ENCODE measurements at places on chromosomes 16 and 17.

GRCh38 chr16:3922241-3922640 is 41.7 kb upstream of the CREBBP start:
- DNase-seq: no peak
- no peak overlapping the region for H3K4me3 ChIP-seq
- H3K27me3 ChIP-seq: no peaks in the 10 kb centered on the region
- H3K4me1 ChIP-seq: no peaks in the 10 kb centered on the region
- no peak overlapping the region for H3K27ac ChIP-seq
- no peaks in the 10 kb centered on the region for H3K36me3 ChIP-seq

- H3K27me3 ChIP-seq: no peaks in the 10 kb centered on the region
- no peak overlapping the region for H3K4me3 ChIP-seq
- H3K36me3 ChIP-seq: no peaks in the 10 kb centered on the region
- DNase-seq: no peak
- no peaks in the 10 kb centered on the region for H3K4me1 ChIP-seq
Observed at GRCh38 chr16:84680165-84680842, 19.5 kb upstream of the USP10 start.

DNA sequence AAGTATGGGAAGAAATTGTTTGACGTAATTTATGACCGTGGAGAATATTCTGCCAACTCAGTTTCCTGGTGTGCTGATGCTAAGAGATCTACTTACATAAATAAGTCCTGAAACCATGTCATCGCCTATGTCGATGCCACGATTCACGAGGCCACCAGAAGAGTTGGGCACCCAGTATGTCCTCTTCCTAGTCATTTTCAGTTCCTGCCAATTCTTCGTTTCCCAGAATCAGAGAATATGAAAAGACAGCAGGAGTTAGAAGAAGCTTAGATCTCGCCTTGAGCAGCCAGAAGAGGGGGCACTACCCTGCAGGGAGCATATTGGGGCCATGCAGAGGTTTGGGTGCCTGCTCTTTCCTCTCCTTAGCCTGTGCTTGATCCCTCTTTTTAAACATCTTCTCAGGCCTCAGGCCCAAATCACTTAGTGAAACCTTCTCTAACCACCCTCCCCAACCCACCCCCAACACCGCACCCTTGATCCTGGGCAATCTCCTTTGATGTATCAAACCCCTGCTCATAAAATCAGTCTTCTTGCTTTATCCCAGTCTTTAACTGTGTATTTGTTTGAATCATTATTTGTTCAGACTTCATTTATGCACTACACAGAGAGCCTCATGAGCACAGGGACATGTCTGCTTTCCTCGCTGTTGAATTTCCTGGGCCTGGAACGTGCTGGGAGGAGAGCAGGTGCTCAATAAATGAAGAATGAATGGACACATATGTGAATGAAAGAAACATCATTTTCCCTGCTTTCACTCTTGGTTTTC is 12.2 kb upstream of the LONP2 start:
- no peaks in the 10 kb centered on the region for H3K4me1 ChIP-seq
- no peak overlapping the region for H3K27ac ChIP-seq
- no peaks in the 10 kb centered on the region for H3K27me3 ChIP-seq
- no peak for DNase-seq

GRCh38 chr17:61635913-61636432 is 45.0 kb upstream of the NACA2 start:
- no peak overlapping the region for H3K27ac ChIP-seq
- no peaks in the 10 kb centered on the region for H3K27me3 ChIP-seq
- no peaks in the 10 kb centered on the region for H3K4me1 ChIP-seq

GRCh38 chr17:17849845-17850373 is 13.1 kb upstream of the SREBF1 start:
- peak; percentile 60 for DNase-seq
- H3K27ac ChIP-seq: peak overlapping the region; percentile 68
- no peaks in the 10 kb centered on the region for H3K27me3 ChIP-seq
- peaks cover 54% of the 10 kb centered on the region for H3K4me1 ChIP-seq
- H3K4me3 ChIP-seq: peak overlapping the region; percentile 34
- H3K36me3 ChIP-seq: no peaks in the 10 kb centered on the region

- no peak overlapping the region for H3K27ac ChIP-seq
- H3K36me3 ChIP-seq: no peaks in the 10 kb centered on the region
- DNase-seq: no peak
- no peak overlapping the region for H3K4me3 ChIP-seq
- H3K27me3 ChIP-seq: no peaks in the 10 kb centered on the region
Observed at GRCh38 chr17:74842599-74843351, 16.9 kb downstream of the GRIN2C start.

DNA sequence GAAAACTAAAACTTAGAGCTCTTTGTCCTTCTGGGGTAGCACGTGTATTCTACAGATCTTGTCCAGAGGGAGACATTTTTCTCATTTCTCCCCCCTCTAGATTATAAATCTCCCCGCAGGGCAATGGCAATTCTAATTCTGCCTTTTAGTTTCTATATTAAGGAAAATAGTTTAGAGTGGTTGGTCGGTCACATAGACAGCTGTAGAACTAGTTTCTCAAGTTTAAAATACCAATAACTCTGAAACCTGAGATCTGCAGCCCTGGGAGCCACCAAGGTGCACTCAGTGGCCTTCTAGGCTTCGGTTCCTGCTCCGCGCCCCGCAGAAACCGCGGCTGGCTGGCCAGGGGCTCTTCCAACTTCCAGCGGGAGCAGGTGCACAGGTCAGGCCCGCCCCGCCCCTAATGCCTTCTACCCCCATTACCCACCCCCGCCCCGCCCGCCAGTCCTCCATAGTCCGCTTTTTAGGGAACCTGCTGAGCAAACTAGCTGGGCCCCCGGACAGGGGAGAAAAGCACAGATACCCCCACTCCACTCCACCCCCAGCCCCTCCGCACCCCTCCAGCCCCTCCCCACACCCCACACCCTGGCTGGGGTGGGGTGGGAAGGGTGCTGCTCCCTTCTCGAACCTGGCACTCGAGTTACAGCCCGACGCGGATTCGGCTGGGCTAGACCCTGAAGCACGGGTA is 431 bp downstream of the SLFN11 start:
- H3K27ac ChIP-seq: peak overlapping the region; percentile 87
- no peak for DNase-seq
- no peaks in the 10 kb centered on the region for H3K36me3 ChIP-seq
- peak overlapping the region; percentile 97 for H3K4me3 ChIP-seq

- no peak for DNase-seq
- H3K27me3 ChIP-seq: no peaks in the 10 kb centered on the region
- H3K4me3 ChIP-seq: no peak overlapping the region
- peaks cover 35% of the 10 kb centered on the region for H3K36me3 ChIP-seq
- H3K27ac ChIP-seq: no peak overlapping the region
- no peaks in the 10 kb centered on the region for H3K4me1 ChIP-seq
Observed at GRCh38 chr17:17134957-17135333, 71.2 kb downstream of the PLD6 start.

GRCh38 chr17:45992904-45993303 is 6.1 kb upstream of the STH start:
- no peak overlapping the region for H3K27ac ChIP-seq
- DNase-seq: no peak
- H3K36me3 ChIP-seq: no peaks in the 10 kb centered on the region
- no peak overlapping the region for H3K4me3 ChIP-seq

GRCh38 chr16:88784856-88785105 is 239 bp downstream of the PIEZO1 start:
- peak overlapping the region; percentile 80 for H3K27ac ChIP-seq
- no peak overlapping the region for H3K4me3 ChIP-seq
- H3K27me3 ChIP-seq: no peaks in the 10 kb centered on the region
- no peaks in the 10 kb centered on the region for H3K36me3 ChIP-seq

DNA sequence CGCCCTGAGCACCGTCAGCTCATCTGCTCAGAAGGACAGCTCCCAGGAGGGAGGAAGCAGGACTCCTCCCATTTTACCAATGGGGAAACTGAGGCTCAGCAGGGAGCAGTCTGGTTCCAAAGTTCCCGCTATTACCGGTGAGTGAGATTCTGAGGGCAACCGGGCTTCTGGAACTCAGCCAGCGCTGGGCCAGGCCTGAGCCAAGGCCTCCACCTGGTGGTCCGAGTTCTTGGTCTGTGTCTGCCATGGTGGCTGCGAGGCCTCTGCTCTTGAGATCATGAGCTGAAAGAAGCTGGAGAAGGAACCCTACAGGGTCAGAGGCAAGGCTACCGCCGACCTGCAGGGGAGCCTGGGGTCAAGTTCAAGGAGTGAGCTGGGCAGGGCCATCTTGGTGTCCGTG is 110.8 kb upstream of the GSE1 start:
- H3K4me3 ChIP-seq: no peak overlapping the region
- no peaks in the 10 kb centered on the region for H3K36me3 ChIP-seq
- DNase-seq: no peak
- H3K4me1 ChIP-seq: no peaks in the 10 kb centered on the region
- no peaks in the 10 kb centered on the region for H3K27me3 ChIP-seq

- peaks cover 17% of the 10 kb centered on the region for H3K4me1 ChIP-seq
- H3K4me3 ChIP-seq: peak within 1 kb of the TSS; percentile 46
- no peaks in the 10 kb centered on the region for H3K36me3 ChIP-seq
- no peaks in the 10 kb centered on the region for H3K27me3 ChIP-seq
- H3K27ac ChIP-seq: peak within 1 kb of the TSS; percentile 35
- DNase-seq: peak; percentile 71
Observed at GRCh38 chr17:29180034-29180787, at the start of gene MYO18A. Gene MYO18A, minus strand, starts transcription at chr17:29180398. Its CDS starts 13,458 bp downstream, at chr17:29166940.

- H3K4me1 ChIP-seq: peaks cover 80% of the 10 kb centered on the region
- peak overlapping the region; percentile 27 for H3K27ac ChIP-seq
- no peaks in the 10 kb centered on the region for H3K27me3 ChIP-seq
- H3K36me3 ChIP-seq: peaks cover 7% of the 10 kb centered on the region
Observed at GRCh38 chr17:68255151-68255550, 7.3 kb downstream of the AMZ2 start.

DNA sequence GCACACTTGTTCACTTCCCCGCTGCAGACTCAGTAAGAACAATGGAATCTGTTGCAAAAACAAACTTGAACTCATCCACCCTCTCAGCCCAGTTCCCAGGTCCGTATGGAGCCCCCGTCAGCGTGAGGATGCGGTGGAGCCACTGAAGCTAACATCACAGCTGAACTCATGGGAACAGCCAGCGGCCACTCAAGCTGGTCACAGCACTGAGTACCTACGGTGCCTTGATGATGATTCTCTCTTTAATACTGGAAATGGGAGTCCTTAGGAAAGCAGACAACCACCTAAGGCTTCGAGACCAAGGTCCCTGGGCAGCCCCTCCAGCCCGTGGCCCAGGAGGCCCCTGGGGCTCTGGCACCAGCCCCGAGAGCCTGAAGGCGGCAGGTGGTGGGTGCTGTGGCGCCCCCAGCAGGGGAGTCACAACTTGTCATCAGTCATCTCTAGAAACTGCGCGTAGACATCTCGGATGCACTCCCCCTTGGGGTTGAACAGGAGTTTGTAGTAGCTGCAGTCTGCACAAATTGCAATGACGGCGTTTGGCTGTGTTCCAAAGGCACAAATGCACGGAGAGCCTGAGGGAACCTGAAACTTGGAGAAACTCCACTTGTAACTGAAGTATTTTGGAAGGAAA is 31.0 kb upstream of the RHOT1 start:
- H3K4me1 ChIP-seq: peaks cover 11% of the 10 kb centered on the region
- H3K4me3 ChIP-seq: no peak overlapping the region
- H3K36me3 ChIP-seq: no peaks in the 10 kb centered on the region
- H3K27me3 ChIP-seq: no peaks in the 10 kb centered on the region

DNA sequence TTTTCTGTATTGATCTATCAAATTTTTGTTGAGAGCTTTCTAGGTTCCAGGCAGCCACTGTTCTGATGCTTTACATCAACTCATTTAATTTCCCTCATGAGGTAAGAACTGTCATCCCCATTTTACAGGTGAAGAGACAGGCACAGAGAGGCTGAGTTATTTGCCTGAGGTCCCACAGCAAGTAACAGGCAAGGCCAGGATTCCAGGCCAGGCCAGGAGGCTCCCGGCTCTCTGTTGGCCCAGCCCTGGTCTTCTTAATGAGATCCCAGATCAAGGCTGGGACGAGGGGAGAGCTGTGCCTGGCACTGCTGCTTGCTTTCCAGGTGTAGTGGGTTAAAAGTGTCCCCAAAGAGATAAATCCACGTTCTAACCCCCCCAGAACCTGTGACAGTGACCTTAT is 22.4 kb upstream of the RMI2 start:
- no peaks in the 10 kb centered on the region for H3K36me3 ChIP-seq
- peaks cover 3% of the 10 kb centered on the region for H3K4me1 ChIP-seq
- no peak overlapping the region for H3K27ac ChIP-seq
- DNase-seq: no peak
- no peak overlapping the region for H3K4me3 ChIP-seq

DNA sequence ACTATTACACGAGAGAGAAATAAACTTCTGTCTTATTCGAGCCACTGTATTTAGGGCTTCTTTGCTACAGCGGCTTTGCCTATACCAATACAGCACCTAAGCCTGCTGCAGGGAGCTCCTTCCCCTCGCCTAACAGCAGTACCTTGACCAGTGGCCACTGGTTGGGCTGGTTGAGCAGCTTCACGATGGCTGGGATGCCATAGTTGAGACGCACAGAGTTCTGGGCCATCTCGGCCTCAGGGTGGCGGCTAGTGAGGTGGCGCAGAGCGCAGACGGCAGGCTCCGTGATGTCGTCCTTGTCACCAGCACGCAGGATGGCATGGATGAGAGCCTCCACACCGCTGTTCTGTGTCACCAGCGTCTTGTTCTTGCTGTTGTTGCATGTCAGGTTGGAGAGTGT is 23.7 kb downstream of the JUP start:
- no peaks in the 10 kb centered on the region for H3K4me1 ChIP-seq
- H3K27ac ChIP-seq: no peak overlapping the region
- DNase-seq: no peak
- H3K4me3 ChIP-seq: no peak overlapping the region
- no peaks in the 10 kb centered on the region for H3K27me3 ChIP-seq
- H3K36me3 ChIP-seq: no peaks in the 10 kb centered on the region

- H3K27ac ChIP-seq: peak overlapping the region; percentile 97
- H3K4me1 ChIP-seq: peaks cover 55% of the 10 kb centered on the region
- peak; percentile 71 for DNase-seq
Observed at GRCh38 chr17:18184143-18185031, 759 bp downstream of the ALKBH5 start.

DNA sequence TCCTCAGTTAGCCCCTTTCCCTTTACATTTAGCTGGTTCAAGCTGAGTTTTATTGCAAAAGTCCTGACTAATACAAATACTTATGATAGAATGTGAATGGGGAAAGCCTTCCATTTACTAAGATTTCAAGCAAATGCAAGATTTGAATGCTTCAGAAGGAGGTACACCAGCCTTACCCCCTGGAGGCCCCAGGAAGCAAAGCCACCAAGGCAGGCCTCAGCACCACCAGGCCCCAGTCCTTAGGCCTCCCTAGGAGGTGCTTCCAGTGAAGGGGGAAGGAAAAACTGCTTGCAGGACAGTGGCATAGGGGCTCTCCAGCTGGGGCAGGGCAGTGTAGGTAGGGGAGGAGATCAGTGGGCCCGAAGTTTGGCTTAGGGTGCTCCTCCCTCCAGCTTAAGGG is 7.3 kb upstream of the PRPSAP2 start:
- H3K27ac ChIP-seq: no peak overlapping the region
- H3K27me3 ChIP-seq: no peaks in the 10 kb centered on the region
- H3K4me1 ChIP-seq: peaks cover 7% of the 10 kb centered on the region
- H3K4me3 ChIP-seq: no peak overlapping the region

GRCh38 chr17:78643326-78643725 is 66.1 kb upstream of the DNAH17 start:
- H3K36me3 ChIP-seq: no peaks in the 10 kb centered on the region
- H3K27ac ChIP-seq: no peak overlapping the region
- H3K4me3 ChIP-seq: no peak overlapping the region
- H3K4me1 ChIP-seq: peaks cover 8% of the 10 kb centered on the region
- no peak for DNase-seq
- H3K27me3 ChIP-seq: peaks cover 4% of the 10 kb centered on the region
